Stimulated activated CD4-positive, alpha-beta T cell treated with anti-CD3 and anti-CD28 coated beads, TNF-alpha, amount 100 ng/mL, for 24 hours (primary cell): ENCODE measurements at places on chromosomes 6 and 20.

GRCh38 chr6:75279418-75279817 is 5.2 kb downstream of the TMEM30A start:
- DNase-seq: no peak

DNA sequence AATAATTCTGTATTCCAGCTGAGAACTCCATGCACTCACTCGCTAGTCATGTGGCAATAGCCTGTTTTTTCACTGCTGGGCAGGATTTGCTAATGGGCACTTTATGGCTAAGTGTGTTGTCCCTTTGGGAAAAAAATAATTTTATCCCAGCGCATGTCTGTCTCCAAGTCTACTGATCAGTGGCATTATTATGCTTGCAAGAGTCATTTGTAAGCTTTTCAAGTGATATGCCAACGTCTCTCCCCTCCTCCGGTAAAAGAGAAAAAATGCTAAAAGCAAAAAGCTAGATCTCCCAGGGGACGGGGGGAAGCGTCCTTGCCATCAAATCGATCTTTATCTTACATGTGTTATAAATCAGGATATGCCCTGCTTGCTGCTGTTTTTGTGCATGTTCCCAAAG is 407.7 kb downstream of the CDH26 start:
- DNase-seq: no peak

GRCh38 chr6:90454836-90455427 is 131.9 kb downstream of the MAP3K7 start:
- DNase-seq: no peak

- DNase-seq: peak; percentile 76
Observed at GRCh38 chr20:36808317-36809257, 35.0 kb upstream of the DSN1 start.

DNA sequence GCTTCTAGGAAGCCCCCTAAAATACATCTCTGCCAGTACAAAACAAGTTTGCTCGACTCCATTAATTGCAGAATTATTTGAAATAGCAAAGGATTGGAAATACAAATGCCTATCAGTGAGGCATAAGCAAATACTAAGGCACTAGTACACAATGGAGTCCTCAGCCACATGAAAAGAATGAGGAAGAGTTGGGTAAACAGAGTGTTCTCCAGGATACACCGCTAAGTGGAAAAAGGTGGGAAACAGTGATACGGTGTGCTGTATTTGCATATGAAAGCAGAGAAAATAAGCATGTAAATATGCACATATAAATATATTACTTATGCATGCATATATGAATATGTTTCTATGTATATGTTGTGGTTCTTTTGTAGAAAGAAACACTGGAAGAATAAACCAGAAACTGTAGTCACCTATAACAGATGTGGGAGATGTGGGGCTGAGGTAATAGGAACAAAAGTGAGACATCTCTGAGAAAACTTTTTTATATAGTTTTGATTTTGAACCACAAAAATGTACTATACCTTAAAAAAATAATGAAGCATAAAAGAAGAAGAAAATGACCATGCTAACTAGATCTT is 143.4 kb upstream of the MYLIP start:
- no peak for DNase-seq

GRCh38 chr6:167399599-167399998 is 74.7 kb downstream of the TTLL2 start:
- DNase-seq: no peak

- DNase-seq: no peak
Observed at GRCh38 chr6:3260772-3261517, 2.2 kb downstream of the PSMG4 start.

- no peak for DNase-seq
Observed at GRCh38 chr20:15706719-15707118, 866.5 kb downstream of the KIF16B start.

DNA sequence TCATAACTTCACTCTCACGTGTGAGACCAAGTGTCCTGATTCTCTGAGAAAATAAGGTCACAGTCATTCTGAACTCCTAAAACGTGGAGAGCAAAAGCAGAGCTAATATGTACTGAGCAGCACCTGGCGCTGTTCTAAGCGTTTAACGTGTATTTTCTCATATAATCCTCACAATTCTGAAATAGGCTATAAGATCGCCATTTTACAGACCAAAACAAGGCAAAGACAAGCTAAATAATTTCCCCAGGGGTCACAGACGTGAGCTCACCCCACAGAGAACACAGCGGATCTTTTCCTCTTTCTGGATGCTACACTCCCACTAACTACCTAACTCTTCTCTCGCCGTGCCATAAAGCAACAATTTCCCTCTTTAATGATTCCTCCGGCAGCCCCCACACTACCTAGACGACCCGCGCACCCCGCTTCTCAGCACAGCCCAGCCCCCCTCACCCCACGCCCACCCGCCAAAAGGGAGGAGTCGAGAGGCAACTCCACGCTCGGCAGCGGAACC is 636 bp downstream of the SUPT3H start:
- DNase-seq: no peak

DNA sequence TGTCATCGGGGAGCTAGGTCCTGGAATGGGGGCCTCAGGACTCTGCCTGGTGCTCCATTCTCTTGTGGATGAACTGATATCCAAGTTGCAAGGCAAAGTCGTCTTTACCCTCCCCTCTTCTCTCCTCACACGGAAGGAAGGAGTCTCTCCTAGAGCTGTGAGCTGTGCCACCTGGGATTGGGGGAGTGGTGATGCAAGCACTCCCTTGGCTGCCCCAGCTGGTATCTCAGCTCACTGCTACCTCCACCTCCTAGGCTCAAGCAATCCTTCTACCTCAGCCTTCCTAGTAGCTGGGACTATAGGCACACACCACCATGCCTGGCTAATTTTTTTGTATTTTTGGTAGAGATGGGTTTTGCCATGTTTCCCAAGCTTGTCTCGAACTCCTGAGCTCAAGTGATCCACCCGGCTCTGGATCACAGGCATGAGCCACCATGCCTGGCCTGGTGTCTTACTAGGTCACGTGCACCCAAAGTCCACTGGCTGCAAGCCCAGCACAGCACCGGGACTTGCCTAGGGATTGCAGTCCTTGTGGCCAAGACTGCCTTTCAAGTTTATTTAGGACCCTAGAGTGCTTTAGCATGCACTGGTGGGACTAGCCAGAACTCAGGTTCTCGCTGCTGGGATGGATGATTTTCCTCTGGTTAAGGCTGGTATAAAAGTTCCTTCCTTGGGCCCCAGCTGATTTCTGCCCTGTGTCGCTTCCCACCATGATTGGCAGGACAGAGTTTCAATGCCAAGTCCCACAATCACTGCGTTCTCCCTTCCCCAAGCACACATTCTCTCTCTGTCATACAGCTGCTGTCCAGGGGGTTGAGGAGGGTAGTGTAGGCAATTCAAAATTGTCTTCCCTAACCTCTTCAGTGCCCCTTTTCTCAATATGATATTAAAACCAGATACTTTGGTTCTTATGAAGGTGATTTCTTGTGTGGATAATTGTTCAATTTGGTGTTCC is 33.5 kb downstream of the SMAP1 start:
- DNase-seq: no peak

DNA sequence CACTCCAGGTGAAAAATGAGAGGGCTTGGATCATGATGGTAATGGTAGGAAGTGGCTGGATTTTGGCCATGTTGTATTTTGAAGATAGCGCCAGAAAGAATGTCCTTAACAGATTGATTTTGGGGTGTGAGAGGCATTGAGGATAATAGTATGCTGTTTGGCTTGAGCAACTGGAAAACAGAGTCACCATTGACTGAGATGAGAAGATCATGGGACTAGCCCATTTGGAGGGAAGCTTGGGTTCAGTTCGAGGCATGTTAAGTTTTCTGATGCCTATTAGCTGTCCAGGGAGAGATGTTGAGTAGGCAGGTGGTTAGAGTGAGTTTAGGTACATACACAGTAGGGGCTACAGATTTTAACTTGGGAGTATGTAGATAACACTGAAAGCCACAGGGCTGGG is 23.3 kb downstream of the PLCG1 start:
- DNase-seq: no peak

DNA sequence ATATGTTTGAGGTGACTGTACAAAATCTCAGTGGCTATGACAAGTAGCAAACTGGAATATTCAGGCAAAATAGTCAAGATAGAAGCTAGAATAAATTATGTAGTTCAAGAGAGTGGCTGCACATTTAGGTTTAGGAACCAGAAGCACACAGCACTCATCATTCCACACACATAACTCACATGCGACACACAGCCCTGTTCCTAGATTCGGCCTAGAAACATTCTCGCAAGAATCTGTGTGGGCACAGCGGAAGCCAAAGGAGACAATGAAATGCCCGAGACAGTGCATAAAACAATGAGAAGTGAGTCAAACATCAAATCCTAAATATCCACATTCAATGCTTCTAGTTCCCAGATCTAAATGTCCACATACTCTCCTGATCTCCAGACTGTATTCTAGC is 9.5 kb upstream of the SUPT3H start:
- DNase-seq: no peak

GRCh38 chr6:140554421-140554820 is 1180.0 kb upstream of the CITED2 start:
- no peak for DNase-seq

DNA sequence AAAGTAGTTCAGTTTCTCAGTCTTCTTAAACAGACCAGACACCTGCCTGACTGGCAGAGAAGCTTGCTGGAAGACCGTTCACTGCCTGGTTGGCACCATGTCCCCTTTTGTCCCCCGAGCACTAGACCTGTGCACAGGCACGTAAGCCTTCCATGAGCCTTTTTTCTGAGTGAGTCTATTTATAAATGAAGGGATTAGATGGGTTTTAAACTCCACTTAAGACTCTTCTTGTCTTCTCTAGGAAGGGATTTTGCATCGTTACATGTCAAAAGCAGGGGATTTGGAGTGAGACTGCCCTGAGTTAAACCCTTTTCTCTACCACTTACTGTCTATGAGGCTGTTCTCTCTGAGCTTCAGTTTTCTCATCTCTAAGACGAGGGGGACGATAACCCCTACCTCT is 37.6 kb downstream of the STK35 start:
- DNase-seq: no peak

GRCh38 chr20:41563087-41563486 is 55.1 kb downstream of the CHD6 start:
- no peak for DNase-seq

DNA sequence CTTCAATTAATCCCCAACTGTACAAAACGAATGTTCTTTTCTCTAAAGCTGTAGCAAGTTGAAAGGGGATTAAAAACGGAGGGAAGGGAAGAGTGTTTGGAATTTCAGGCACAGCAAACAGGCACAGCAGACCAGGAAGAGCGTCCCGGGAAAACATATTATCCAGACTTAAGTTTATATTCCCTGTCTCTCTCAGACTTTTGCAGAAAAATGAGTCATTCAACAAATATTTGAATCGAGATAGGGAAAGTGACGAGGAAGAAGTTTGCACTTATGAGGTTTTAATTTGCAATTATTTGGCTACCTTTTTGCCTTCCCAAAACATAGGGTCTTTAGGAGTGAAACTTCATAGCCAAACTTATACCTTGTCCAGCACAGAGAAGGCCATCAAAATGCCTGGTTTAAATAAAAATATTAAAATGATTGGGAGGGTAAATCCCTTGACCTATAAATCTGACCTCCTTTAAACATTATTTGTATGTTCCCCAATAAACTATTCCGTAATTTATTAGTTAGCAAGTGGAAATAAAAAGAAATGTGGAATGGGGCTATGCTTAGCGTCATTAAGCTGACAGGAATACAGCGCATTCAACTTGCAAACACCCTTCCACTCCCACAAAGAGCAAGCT is 16.0 kb downstream of the HFE start:
- DNase-seq: no peak

GRCh38 chr20:19231359-19232035 is 19.1 kb downstream of the SLC24A3 start:
- no peak for DNase-seq

DNA sequence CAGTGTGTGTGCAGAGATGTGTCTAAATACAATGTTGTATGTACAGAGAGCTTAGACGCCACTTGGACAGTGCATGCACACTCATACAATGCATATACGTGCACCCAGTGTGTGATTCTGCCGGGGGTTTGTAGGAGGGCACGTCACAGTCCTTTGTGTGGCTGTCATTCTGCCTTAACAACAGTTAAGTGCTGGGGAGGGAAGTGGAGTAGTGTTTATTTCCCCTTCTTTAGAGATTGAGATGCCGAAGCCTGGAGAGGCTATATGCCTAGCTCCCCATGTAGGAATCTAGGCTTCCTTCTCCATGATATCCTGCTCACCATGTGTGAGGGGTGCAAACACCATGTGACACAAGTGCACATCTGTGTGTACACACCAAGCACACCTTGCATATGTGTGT is 38.2 kb downstream of the MDFI start:
- DNase-seq: no peak

GRCh38 chr6:130385064-130385695 is 19.4 kb downstream of the TMEM200A start:
- no peak for DNase-seq

DNA sequence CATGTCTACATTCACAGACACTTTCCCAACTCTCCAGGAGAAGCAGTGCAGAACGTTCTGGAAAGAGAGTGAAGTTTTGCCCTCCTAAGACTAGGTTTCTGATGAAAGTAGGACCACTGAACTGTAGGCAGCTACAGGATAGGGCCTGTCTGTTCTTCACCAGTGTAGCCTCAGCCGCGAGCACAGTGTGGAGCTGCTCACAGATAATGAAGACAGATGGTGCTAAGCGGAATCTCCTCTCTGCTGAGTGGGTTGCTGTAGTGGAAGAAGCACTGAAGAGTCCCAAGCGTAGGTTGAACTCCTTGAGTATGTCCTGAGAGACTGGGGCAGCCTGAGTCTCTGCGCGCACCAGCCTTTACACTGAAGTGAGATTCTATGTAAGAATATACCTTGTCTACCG is 170.2 kb downstream of the PACRG start:
- DNase-seq: no peak

DNA sequence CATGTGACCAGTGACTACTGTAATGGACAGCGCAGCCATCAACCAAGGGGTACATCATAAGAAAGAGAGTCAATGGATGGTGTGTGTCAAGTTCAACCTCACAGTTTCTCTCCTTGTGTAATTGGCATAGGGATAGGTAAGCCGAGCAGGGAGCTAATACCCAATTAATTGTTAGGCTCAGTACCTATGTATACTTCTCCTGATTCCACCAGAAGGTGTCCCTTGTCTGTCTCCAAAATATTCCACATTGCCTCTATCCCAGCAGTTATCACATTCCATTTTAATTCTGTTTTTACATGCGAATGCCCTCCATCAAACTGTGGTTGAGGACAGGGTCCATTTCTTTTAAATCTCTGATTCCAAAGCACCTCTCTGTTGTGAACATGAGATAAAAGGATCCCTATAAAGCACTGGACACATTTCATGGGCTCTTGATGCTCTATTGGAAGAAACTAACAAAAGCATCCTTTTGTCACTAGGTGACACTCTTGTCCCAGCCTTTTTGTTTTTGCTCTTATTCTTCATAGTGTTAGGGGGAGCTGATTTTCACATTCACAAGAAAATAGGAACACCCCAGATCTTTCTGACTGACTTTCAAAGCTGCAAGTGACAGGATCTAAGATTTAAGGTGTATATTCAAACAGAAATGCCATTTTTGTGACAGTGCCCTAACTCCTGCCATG is 38.9 kb downstream of the FBXO9 start:
- DNase-seq: no peak

GRCh38 chr20:57409672-57410397 is 18.6 kb downstream of the RBM38 start:
- DNase-seq: no peak

- no peak for DNase-seq
Observed at GRCh38 chr20:33837096-33837830, 26.1 kb downstream of the CHMP4B start.

- DNase-seq: no peak
Observed at GRCh38 chr6:25623879-25624278, 28.1 kb upstream of the SCGN start.

- no peak for DNase-seq
Observed at GRCh38 chr6:154292855-154293519, 63.6 kb downstream of the IPCEF1 start.

- DNase-seq: no peak
Observed at GRCh38 chr6:56424542-56425083, 177.2 kb upstream of the COL21A1 start.
